Neural crest cell (in vitro differentiated cells): ENCODE measurements at places on chromosomes 12 and 14.

GRCh38 chr14:79018836-79019235, 848.7 kb downstream of the NRXN3 start:
- no peaks in the 10 kb centered on the region for H3K36me3 ChIP-seq
- H3K27me3 ChIP-seq, result peaks cover 2% of the 10 kb centered on the region
- H3K4me3 ChIP-seq, result no peak overlapping the region
- no peak for DNase-seq

GRCh38 chr12:70960484-70960883, 39.9 kb upstream of the PTPRR start:
- no peaks in the 10 kb centered on the region for H3K27me3 ChIP-seq
- no peak for DNase-seq
- no peaks in the 10 kb centered on the region for H3K36me3 ChIP-seq
- H3K4me3 ChIP-seq, result no peak overlapping the region
- peaks cover 32% of the 10 kb centered on the region for H3K4me1 ChIP-seq

- H3K4me1 ChIP-seq, result peaks cover 38% of the 10 kb centered on the region
- peak overlapping the region; percentile 97 for H3K27ac ChIP-seq
- no peaks in the 10 kb centered on the region for H3K36me3 ChIP-seq
- H3K4me3 ChIP-seq, result peak overlapping the region; percentile 94
- peaks cover 40% of the 10 kb centered on the region for H3K27me3 ChIP-seq
Observed at GRCh38 chr12:55715169-55715764, 579 bp upstream of the BLOC1S1 start.

DNA sequence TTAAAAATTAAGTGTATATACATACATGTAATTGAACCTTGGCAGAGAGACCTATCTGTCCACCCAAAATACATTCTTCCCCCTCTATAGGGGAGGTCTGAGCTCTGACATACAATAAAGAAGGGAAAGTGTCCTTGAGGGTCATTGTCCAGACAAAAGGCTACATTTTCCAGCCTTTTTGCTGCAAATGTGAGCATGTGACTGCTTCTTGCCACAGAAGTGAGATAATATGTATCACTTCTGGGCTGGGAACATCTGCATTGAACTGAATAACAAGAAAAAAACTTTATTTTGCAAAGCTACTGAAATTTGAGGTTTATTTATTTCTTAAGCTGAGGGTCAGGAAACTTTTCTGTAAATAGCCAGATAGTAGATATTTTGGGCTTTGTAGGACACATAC, 131.3 kb downstream of the TBC1D30 start:
- no peak for DNase-seq
- H3K27ac ChIP-seq, result no peak overlapping the region
- no peaks in the 10 kb centered on the region for H3K27me3 ChIP-seq
- H3K4me3 ChIP-seq, result no peak overlapping the region
- H3K36me3 ChIP-seq, result no peaks in the 10 kb centered on the region
